Upper lobe of left lung (tissue), 6 donors: ENCODE measurements at places on chromosomes 12 and 14. TPM values are rescaled to one million over a fixed set of nuclear protein-coding genes. Genes with fewer than 3 reads are reported as not detected.

HAL gene
- total RNA-seq: 3.0 TPM

- no peak overlapping the region for H3K4me3 ChIP-seq
- no peaks in the 10 kb centered on the region for H3K36me3 ChIP-seq
- no peaks in the 10 kb centered on the region for H3K27me3 ChIP-seq
- peaks cover 38% of the 10 kb centered on the region for H3K4me1 ChIP-seq
These were observed 120.4 kb downstream of the ETV6 start for GRCh38 chr12:11769723-11770514.

ASCL1 gene
- total RNA-seq: not detected

MAGOHB gene
- total RNA-seq: 7.8 TPM

DNA sequence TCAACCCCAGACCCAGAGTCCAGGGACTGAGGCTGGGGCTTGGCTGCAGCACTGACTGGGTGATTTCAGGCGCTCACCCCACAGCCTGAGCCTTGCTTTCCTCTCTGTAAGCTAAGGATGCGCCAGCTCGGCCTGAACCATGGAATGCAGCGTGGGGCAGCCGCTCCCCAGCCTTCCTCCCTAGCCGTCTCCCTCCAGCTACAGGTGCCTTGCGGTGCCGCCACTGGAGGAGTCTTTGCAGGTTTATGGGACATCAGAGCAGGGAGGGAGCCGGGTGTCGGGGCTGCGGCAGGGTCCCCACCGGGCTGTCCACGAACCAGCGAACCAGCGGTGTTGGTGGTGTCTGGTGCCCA lies 19.4 kb downstream of the PPP2R5C start:
- peaks cover 4% of the 10 kb centered on the region for H3K27me3 ChIP-seq
- no peak overlapping the region for H3K27ac ChIP-seq
- peak overlapping the region; percentile 59 for H3K4me3 ChIP-seq
- no peaks in the 10 kb centered on the region for H3K36me3 ChIP-seq
- DNase-seq: no peak

DNA sequence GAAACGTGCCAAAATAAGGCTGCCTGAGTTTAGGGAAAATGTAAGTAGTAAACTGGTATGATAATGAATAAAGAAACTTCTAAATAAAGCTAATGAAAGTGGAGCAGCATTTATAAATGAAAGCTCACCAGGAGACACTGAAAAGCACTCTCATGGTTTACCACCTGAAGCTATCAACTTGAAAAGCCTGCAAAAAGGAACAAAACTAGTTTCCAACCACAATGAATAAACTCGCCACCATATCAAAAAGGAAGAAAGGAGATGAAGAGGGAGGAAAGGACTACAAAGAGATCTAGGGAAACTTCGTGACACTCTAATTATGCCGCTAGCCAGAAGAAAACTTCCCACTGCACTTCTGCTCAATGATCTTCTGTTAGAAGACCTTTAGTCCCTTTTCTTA lies 66.7 kb downstream of the MED13L start:
- no peaks in the 10 kb centered on the region for H3K36me3 ChIP-seq
- peaks cover 30% of the 10 kb centered on the region for H3K4me1 ChIP-seq
- no peak overlapping the region for H3K27ac ChIP-seq
